ENCODE measurements at places on chromosomes 2 and 18.

DNA sequence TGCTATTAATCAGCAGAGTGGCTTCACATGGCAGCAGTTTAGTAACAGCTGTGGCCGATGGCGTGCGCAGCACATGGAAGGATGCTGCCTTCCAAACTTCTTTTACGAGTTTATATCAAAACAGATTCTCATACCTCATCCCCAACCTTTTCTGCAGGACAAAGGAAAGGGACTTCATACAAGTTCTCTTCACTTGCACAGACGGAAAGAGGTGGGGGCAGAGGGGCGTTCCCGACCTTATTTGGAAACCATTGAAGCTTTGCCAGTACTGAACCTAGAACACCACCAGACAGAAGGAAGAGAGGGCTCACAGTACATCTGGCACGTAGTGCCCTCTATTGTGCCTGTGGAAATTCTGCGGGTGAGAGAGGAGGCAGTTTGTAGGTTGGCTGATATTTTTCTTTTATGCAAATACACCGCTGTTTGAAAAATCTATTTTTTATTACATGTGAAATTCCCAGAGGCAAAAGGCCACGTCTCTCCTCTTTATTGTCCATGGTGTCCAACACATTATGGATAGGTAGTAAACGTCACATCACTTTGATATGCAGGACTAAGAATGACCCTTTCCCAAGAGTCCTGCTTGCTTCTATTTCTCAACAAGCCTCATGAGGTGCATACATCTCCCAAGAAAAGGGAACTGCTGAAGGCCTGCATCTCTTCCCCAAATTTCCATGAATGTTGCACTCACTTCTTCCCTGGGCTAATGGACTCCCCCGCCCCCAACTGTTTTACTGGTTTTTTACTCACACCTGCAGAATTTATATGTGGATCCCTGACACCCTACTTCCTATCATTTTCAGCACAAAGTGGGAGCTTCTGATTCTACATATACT, 31.3 kb downstream of the COLEC12 start:
- DNase-seq: no peak

DNA sequence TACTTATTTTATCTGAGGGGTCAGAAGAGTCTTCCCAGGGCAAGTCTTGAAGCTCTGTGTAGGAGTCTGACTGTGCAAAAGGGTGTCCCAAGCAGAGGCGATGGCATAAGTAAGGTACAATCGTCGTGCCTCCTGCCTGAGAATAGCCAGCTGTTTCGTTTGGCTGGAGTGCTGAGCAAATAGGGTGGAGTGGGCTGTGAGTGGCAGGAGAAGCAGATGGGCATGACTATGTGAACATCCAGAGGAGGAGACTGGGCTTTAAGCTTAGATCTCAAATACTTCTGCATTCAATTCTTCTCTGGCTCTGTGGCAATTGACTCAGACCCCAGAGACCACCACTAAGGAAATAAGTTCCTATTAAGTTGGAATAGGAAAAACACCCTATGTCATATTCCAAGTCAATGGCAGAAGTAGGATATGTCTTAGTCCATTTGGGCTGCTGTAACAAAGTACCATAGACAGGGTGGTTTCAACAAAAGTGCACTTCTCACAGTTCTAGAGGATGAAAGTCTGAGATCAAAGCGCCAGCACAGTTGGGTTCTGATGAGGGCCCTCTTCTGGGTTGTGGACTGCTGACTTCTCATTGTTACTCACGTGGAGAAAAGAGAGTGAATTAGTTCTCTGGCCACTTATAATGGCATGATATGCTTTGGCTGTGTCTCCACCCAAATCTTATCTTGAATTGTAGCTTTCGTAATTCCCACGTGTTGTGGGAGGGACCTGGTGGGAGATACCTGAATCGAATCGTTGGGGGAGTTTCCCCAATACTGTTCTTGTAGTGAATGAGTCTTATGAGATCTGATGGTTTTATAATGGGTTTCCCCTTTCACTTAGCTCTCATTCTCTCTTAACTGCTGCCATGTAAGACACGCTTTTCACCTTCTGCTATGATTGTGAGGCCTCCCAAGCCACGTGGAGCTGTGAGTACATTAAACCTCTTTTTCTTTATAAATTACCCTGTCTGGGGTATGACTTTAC, 120.2 kb downstream of the LPIN1 start:
- no peak for DNase-seq

GRCh38 chr2:150476286-150476685, 11.2 kb downstream of the RND3 start:
- DNase-seq: no peak

DNA sequence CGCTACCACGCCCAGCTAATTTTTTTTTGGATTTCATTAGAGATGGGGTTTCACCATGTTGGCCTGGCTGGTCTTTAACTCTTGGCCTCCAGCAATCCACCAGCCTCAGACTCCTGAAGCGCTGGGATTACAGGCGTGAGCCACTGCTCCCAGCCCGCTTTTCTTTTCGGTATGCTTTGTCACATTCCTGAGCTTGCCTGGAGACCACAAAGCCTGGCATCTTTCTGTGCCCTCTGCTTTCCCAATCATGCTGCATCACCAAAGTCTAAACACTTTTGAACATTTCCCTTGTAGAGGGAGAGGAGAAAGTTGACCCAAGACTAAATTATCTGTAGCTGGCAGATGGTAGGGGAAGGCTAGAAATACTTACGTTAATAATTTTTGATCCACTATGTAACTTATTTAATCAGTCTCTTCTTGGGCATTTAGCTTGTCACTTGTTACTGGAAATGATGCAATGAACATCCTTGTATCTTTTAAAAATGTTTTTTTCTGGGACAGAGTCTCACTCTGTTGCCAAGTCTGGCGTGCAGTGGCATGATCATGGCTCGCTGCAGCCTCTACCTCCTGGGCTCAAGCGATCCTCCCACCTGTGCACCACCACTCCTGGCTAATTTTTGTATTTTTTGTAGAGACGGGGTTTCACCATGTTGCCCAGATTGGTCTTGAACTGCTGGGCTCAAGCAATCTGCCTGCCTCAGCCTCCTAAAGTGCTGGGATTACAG, 2.7 kb upstream of the NPC1 start:
- DNase-seq: no peak

DNA sequence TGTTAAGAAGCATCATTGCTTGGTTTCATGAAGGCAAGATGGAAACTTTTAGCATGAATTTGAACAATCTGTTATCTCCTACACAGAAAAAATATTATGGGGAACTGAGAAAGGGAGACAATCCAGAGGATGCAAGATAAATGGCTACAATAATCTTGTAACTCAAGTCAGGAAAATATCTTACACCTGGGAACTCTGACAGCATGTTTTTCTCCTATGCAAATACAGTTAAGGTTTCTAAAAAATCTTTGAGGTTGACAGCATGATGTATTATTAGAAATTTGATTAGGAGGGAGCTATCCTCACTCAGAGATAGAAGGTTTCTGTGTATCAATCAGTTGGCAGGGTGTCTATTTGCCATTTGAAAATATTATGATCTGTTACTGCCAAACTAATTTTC, 75.6 kb downstream of the GPD2 start:
- DNase-seq: no peak

- DNase-seq: no peak
These were observed 78.9 kb downstream of the MAP4K4 start for GRCh38 chr2:101776172-101777043.

Data from CD4-positive, alpha-beta T cell treated with Interleukin-4 for 4 hours (primary cell).